ENCODE measurements at places on chromosomes 11 and 22.

GRCh38 chr11:124644426-124645280 lies 22.0 kb downstream of the TBRG1 start:
- peak; percentile 30 for DNase-seq

DNA sequence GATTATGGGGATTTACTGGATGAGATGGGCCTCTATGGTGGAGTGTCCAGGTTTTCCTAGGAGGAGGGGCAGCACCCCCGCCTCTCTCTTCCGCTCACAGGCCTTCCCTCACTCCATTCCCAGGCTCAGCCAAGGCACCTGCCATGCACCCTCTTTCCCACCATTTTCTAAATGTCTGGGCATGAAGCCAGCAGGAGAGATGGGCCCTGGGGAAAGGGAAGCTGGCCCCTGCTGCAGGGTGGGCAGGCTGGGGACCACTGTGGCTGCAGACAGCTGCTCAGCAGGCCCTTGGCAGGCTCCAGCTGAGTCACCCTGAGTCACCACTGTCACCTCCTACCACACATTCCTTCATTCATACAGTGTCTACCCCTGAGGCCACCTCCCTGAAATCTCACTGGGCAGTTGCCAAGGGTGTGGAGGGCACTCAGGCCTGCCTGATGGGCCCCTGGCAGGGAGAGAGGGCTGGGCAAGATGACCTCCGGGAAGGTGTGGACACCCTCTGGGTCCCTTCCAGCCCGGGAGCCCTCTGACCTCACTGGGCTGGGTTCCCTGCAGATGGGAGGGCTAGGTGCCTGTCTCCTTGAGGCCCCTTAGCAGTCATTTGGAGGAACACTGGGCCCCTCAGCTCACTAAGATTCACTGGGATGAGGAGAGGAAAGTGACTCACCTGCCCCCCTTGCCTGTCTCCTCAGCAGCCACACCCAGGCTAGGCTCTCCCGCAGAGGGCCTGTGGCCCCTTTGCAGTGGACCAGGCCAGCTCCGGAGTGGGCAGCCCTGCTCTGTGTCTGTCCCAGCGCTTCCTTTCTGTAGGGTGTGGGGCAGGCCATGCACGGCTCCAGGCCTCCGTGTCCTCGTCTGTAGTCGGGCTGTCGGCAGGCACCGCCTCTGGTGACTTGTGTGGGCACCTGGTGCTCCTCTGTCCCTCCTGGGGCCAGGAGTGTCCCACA lies 7.8 kb downstream of the MYEOV start:
- peak; percentile 25 for DNase-seq

GRCh38 chr11:114309517-114309916 lies 13.3 kb downstream of the NNMT start:
- peak; percentile 49 for DNase-seq

DNA sequence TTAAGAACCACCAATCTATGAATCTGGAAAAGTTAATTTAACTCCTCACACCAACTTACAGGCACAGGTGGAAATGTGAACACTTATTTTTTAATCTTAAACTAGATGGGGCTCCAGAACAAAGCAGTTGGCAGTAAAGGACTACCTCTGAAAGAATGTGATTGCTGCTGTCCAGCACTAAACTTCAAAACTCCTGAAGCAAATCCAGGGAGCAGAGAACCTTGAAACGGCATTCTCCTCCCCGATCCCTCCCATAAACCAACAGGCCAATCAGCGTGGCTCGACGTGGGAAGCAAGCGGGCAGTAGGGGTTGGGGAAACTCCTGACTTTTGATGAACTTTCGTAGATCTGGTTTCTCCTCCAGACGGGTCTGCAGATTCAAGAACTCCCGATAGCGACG lies 5.0 kb downstream of the SNX19 start:
- no peak for DNase-seq

DNA sequence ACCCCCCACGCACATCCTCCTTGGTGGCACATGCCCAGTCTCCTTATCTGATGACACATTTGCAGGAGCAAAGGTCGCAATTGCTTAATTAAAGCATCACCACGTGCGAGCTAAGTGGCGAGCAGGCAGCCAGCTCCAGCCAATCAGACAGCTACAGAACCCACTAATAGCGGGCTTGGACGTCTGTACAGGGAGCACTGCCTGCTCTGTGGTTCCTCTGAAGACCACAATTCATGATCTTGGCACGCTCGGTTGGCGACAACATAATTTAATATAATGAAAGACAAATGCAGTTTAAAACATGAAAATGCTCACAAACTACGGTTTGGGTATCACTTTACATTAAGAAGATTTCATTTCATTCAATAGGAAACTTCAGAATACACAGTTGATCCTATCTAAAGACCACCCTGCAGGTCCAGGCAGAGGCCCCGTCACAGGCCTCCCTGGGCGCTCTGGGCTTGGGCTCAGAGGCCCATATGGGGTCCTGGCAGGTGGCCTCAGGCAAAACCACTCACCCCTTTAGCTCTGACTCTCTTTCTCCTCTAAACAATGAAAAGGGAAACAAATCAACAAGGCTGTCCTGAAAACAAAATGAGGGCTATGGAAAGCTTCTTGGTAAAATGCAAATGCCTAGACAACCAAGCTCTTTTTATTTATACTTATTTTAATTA lies 10.4 kb downstream of the PACSIN2 start:
- DNase-seq: peak; percentile 59

GRCh38 chr22:48561676-48562075 lies 1266.0 kb downstream of the BRD1 start:
- DNase-seq: no peak

GRCh38 chr11:110317516-110317932 lies 21.1 kb upstream of the RDX start:
- DNase-seq: peak; percentile 83

GRCh38 chr11:78802058-78802761 lies 227.5 kb upstream of the NARS2 start:
- no peak for DNase-seq

DNA sequence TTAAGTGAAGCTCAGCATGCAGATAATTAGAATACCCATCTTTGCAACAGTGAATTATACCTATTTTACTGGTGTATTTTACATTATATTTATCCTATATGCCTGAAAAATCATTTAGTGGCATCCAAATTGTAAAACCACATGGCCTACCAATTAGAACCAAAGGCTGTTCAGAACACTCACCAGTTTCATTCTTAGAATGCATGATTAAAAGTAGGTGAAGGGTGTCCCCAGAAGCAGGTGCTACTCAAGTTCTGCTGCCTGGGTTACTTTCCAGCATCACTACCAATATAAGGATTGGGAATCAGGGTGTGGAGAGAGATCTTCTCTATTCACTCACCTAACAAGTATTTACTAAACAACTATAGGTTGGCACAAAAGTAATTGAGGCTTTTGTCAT lies 103.3 kb downstream of the SGSM3 start:
- no peak for DNase-seq

- DNase-seq: no peak
These were observed 171.5 kb upstream of the SYT13 start for GRCh38 chr11:45457649-45458048.

- DNase-seq: no peak
These were observed 43.7 kb downstream of the ALX4 start for GRCh38 chr11:44266056-44266780.

- DNase-seq: no peak
These were observed 45.1 kb upstream of the TSPAN18 start for GRCh38 chr11:44681698-44682097.

- DNase-seq: no peak
These were observed 20.3 kb downstream of the MB start for GRCh38 chr22:35596821-35597220.

DNA sequence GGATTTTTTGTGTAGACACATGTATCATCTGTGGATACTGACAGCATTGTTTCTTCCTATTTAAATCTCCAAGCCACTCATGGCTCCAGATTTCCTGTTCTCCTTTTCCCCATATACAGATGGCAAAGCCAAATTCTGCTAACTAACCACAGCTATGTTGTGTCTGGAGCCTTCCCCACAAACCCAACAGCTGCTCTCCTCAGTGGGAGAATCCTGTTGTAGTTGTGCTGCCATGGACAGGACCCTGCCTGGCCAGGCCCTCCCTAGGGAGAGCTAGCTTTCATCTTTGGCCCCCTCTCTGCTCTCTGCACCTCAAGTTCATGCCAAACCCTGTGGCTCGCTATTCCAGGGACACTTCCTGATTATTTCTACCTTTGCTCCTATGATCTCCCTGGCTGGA lies 106.4 kb upstream of the CCDC90B start:
- no peak for DNase-seq

- DNase-seq: no peak
These were observed 3.7 kb downstream of the PTPRCAP start for GRCh38 chr11:67433536-67434394.

DNA sequence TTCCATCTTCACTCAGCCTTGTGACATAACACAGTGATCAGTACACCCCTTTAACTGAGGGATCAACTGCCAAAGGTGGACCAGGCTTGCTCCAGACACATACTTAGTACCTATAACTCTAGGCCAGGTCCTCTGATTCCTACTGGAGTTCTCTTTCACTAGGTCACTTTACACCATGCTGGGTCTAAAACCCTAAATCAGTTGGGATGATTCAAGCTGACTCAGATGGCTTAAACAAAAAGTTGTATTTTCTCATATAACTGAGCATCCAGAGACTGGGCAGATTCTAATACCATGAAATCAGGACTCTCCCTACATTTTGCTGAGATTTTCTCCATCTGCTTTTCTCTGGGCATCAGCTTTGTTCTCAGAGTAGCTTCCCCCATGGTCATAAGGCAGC lies 26.0 kb upstream of the FLI1 start:
- no peak for DNase-seq

DNA sequence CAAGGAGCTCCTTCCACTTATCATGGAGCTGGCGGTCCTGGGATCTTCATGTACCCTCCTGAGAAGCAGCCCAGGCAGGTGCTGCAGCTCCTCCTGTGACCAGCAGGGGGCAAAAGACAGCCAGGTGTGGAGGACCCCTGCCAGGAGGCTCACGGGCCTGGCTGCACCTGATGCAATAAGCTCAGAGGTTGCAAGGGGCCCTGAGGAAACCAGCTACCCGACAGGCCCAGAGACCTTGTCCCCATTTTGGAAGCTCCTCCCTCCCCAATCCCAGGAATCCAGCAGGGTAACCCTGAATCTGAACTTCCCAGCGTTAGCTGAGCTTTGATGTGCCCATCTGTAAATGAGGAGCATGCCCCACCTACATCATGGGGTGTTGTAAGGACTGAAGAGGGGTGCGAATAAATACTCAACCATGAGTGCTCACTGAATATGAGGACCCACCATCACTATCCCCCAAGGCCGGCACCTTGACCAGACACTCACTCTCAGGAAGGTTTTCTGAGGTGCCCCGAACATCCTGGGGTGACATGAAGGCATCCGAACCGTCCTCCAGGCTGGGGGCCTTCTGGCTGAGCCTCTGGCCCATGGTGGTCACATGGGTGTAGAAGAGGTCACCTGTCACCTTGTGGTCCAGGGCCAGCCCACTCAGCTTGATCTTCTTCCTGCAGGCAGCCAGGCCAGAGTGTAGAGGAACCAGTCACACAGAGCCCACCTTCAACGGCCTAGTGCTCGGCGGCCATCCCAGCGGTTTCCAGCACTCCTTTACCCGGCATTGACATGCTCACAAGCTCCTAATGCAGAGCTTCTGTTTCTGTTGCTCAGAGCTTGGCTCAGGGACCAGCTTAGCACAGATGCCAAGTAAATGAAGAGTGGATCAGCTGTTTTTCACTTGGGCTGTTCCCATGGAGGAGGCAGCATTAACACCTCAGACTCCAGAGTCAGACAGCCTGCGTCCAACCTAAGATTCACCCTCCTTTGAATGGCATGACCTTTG lies 21.7 kb downstream of the SLC43A1 start:
- no peak for DNase-seq

Data from inflammatory macrophage treated with lipopolysaccharide for 1 hour (primary cell).